Activated naive CD4-positive, alpha-beta T cell treated with anti-CD3 and anti-CD28 coated beads for 36 hours (primary cell): ENCODE measurements at places on chromosomes 1 and 21.

DNA sequence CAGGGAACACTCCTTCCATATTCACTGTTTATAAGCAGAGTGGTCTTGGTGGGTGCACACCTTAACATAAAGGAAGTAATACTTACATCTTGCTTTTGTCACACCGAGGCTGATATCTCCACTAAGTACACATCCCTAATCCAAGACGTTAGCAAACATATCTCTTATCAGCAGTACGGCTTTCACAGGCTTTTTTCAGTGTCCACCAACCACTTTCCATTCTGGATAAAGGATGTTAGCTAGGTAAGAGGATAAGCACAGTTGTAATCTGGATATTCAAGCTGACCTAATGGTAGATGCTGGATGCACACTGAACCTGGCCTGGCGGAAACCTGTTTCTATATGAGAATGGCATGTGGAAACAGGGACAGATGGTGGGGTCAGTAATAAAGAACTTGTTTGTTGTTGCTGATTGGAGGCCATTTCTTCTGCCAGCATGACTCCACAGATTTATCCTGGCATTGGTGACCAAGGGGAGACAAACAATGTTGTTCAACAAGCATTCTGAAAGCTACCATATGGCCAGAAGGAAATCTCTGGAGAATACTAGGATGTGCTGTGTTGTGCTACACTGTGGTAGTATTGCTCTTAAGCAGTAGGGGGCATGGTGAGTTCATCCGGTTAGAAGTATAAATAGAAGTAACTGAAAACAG, 416.4 kb downstream of the PTBP2 start:
- DNase-seq, result peak; percentile 38
- no peak overlapping the region for H3K4me3 ChIP-seq
- H3K36me3 ChIP-seq, result no peaks in the 10 kb centered on the region
- H3K27me3 ChIP-seq, result no peaks in the 10 kb centered on the region
- no peaks in the 10 kb centered on the region for H3K4me1 ChIP-seq

DNA sequence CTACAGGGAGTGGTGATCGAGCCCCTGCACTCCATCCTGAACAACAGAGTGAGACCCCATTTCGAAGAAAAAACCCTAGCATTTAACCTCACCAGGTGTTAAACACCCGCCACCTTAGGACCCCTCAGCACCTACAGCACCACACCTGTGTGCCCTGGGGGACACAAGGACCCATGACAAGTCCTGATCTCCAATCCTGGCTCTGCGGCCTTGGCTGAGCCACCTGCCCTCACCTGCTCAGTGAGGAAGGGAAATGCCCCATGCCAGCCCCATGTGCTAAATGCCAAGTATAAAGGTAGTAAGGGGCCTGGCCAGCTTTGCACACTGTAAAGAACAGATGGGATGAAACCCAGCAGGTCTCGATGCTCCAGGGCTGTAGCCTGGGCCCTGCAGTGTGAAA, 11.1 kb downstream of the MRTO4 start:
- H3K27ac ChIP-seq, result no peak overlapping the region
- H3K27me3 ChIP-seq, result no peaks in the 10 kb centered on the region
- no peaks in the 10 kb centered on the region for H3K4me1 ChIP-seq
- no peak overlapping the region for H3K4me3 ChIP-seq
- peaks cover 10% of the 10 kb centered on the region for H3K36me3 ChIP-seq

GRCh38 chr1:3460672-3461131, 6.2 kb downstream of the ARHGEF16 start:
- no peaks in the 10 kb centered on the region for H3K27me3 ChIP-seq
- no peak for DNase-seq
- H3K27ac ChIP-seq, result no peak overlapping the region
- no peaks in the 10 kb centered on the region for H3K36me3 ChIP-seq
- no peaks in the 10 kb centered on the region for H3K4me1 ChIP-seq

GRCh38 chr1:37989361-37989930, 376 bp downstream of the SF3A3 start:
- H3K27ac ChIP-seq, result peak overlapping the region; percentile 88
- peak; percentile 53 for DNase-seq
- peaks cover 19% of the 10 kb centered on the region for H3K36me3 ChIP-seq

DNA sequence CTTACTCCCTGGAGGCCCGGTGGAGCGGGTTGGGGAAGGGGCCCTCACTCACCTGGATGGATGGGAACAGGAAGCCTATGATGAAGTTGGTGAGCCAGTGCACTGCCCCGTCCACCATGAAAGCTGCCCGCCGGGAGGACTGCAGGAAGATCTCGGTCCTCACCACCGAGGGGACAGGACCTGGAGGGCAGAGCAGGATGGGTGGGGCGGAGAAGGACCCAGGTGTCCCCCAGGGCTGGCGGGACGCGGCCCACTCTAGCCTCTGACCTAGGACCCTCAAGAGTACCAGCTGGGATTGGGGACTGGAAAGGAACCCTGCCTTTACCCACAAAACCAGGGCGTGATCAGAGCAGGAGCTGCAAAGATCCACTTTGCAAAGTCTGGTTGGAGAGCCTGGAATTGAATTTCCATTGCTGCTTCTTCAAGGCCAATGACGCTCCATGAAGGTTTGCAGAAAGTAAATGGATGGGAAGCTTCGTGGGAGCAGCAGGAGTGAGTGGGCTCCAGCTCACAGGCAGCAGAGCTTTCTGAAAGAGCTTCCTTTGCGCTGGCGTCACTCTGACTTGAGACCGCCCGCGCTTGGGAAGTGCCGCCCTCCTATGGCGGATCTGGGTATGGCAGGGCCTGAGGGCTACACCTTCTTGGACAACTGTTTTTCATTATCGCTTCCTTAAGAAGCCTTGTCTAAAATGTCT, 21.4 kb downstream of the SLC2A7 start:
- no peaks in the 10 kb centered on the region for H3K36me3 ChIP-seq
- no peaks in the 10 kb centered on the region for H3K27me3 ChIP-seq
- peak overlapping the region; percentile 24 for H3K4me3 ChIP-seq
- peaks cover 8% of the 10 kb centered on the region for H3K4me1 ChIP-seq
- no peak overlapping the region for H3K27ac ChIP-seq
- DNase-seq, result peak; percentile 94

DNA sequence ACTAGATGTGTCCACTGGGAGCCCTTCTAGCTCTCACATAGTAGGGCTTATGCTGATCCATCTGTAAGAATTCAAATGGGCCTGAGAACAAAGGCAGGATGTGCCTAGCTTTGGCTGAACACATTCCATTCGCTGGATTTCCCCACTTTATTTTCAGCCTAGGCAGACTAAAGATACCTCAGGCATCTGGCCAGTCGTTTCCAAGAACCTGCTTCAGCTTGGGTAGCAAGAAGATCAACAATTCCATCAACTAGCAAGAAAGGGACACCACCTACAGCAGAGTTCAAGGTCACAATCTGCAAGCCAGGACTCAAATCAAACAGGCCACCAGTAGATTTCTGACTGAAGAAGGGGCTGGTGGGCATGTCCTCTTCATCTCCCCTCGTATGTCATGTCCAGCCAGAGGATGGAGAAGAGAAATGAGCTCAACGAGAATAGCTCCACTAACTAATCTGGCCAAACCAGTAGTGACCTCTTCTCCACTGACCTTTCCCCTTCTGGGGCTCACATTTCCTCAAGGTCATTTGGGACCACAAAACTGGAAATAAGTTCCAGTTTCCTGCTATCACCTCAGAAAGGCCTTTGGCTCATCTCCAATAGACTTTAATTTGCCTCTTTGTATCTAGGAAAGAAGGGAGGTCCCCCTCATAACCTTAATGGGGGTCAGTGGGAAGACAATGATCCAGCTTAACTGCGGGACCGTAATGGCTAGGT, 14.2 kb downstream of the TXNIP start:
- H3K4me3 ChIP-seq, result no peak overlapping the region
- H3K27ac ChIP-seq, result no peak overlapping the region
- peaks cover 20% of the 10 kb centered on the region for H3K4me1 ChIP-seq
- H3K27me3 ChIP-seq, result no peaks in the 10 kb centered on the region

GRCh38 chr1:67110352-67110751, 24.4 kb downstream of the C1orf141 start:
- no peaks in the 10 kb centered on the region for H3K27me3 ChIP-seq
- DNase-seq, result no peak
- no peak overlapping the region for H3K27ac ChIP-seq
- H3K36me3 ChIP-seq, result no peaks in the 10 kb centered on the region
- no peak overlapping the region for H3K4me3 ChIP-seq

DNA sequence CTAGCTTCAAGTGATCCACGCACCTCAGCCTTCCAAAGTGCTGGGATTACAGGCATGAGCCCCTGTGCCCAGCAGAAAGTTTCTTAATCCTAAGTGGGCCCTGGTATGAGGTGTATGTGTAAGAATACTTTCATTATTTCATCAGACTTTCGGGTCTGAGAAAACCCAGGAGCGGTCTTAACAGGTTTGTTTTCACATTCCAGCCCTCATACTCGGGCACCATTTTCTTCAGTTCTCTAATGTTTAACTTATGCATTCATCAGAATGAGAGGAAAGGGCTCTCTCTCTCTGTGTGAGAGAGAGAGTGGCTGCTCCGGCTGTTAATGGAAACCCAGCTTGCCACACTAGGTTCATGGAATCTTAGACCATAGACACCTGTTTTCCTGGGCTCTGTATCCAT, 4.2 kb upstream of the PADI1 start:
- peaks cover 5% of the 10 kb centered on the region for H3K27me3 ChIP-seq
- no peaks in the 10 kb centered on the region for H3K36me3 ChIP-seq
- DNase-seq, result no peak
- no peak overlapping the region for H3K27ac ChIP-seq
- no peak overlapping the region for H3K4me3 ChIP-seq
- H3K4me1 ChIP-seq, result peaks cover 39% of the 10 kb centered on the region

DNA sequence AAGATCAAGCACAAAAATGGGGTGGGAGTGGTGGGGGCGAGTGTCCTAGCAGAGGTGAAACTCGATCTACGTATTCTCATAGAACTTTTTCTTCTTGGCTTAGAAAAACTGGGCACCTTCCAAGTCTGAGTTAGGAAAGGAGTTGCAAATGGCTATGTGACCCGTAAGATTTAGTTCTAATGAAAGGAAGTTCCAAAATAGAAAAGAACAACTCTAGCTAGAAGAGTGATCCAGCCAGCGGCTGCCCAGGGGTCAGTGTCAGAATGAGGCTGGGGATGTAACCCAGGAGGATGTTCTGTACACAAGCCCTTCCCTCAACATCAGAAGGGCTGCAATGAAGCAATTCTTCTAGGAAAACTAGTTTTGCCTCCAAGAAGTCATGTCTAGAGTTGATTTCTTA, 5.2 kb downstream of the MTARC1 start:
- peaks cover 16% of the 10 kb centered on the region for H3K27me3 ChIP-seq
- no peaks in the 10 kb centered on the region for H3K4me1 ChIP-seq
- H3K4me3 ChIP-seq, result no peak overlapping the region
- no peak overlapping the region for H3K27ac ChIP-seq
- H3K36me3 ChIP-seq, result no peaks in the 10 kb centered on the region

GRCh38 chr1:182149411-182149965, 88.0 kb upstream of the ZNF648 start:
- H3K27ac ChIP-seq, result peak overlapping the region; percentile 25
- H3K4me1 ChIP-seq, result peaks cover 26% of the 10 kb centered on the region
- DNase-seq, result peak; percentile 60
- no peaks in the 10 kb centered on the region for H3K36me3 ChIP-seq
- H3K4me3 ChIP-seq, result no peak overlapping the region
- no peaks in the 10 kb centered on the region for H3K27me3 ChIP-seq

DNA sequence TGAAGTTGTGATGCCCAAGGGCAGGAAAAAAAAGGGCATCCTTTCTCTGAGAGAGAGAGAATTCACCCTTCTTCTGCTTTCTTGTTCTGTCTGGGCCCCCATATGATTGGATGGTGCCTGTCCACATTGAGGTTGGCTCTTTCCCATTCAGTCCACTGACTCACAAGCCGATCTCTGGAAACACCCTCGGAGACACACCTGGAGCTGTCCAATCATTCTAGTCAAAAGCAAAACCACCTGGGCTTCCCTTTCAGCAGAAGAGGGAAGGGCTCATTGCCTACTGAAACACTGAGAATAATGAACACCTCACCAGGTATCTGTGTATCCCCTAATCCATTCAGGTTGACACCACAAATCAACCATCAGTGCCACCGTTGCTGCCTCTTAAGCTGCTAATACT, 103.7 kb upstream of the GNG12 start:
- H3K4me1 ChIP-seq, result no peaks in the 10 kb centered on the region
- no peak overlapping the region for H3K4me3 ChIP-seq
- H3K36me3 ChIP-seq, result no peaks in the 10 kb centered on the region
- DNase-seq, result no peak

GRCh38 chr1:184176058-184176457, 124.5 kb downstream of the TSEN15 start:
- H3K27ac ChIP-seq, result no peak overlapping the region
- H3K4me1 ChIP-seq, result no peaks in the 10 kb centered on the region

DNA sequence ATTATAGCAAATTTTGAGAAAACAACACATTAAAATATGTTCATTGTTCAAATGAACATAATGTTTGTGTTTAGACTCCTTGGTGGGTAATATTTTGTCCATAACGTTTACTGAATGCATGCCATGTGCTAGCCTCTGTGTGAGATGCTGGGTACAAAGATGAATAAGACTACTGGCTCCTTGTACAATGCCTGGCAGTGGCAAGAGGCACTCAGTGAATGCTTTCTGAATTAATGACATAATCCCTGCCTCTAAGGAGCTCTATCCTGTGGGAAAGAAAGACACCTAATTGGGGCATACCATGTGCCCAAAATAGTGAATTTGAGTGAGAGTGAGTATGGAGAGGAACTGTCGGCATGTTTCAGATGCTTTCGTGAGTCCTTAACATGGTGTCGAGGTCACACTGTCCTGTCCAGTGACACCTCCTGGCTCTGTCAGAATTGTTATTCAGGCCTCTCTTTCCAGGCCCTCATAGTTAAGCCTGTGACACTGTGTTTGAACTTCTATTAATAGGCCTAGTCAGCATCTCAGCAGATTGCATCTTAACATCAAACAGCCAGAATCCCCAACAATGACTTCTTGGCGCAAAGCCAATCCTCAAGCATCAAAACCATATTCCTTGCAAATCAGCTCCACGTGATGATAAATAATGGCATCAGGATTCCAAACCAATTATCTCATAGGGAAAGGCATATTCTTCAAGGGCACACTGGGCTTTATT, 32.8 kb upstream of the S1PR1 start:
- DNase-seq, result no peak
- no peaks in the 10 kb centered on the region for H3K36me3 ChIP-seq
- H3K27me3 ChIP-seq, result no peaks in the 10 kb centered on the region
- H3K27ac ChIP-seq, result no peak overlapping the region

DNA sequence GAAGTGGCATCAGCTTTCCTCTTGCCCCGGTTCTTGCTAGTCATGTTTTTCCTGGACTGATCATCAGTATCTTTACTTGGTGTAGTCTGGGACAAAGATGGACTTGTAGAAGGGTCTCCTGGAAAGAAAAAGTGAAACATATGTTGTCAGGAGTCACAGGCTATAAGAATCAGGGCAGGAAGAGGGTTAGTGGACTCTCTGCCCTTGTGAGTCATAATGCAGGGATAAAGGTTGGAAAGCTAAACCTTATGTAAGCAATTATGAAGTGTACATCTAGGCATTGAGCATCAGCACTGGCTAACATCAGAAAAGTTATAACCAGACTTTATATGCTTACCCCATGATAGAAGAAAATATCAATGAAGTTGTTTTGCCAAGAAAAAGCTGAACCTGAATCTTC, 51.2 kb downstream of the XKR8 start:
- H3K36me3 ChIP-seq, result peaks cover 19% of the 10 kb centered on the region
- H3K4me3 ChIP-seq, result no peak overlapping the region
- no peaks in the 10 kb centered on the region for H3K27me3 ChIP-seq
- no peaks in the 10 kb centered on the region for H3K4me1 ChIP-seq
- H3K27ac ChIP-seq, result no peak overlapping the region
- no peak for DNase-seq
